ENCODE measurements at places on chromosomes 1 and 21.
A peak's percentile ranks its signal among the peaks of the same experiment; 100 is the strongest.

- DNase-seq = no peak
These were observed 1.5 kb downstream of the LACTBL1 start for GRCh38 chr1:22971161-22971560.

DNA sequence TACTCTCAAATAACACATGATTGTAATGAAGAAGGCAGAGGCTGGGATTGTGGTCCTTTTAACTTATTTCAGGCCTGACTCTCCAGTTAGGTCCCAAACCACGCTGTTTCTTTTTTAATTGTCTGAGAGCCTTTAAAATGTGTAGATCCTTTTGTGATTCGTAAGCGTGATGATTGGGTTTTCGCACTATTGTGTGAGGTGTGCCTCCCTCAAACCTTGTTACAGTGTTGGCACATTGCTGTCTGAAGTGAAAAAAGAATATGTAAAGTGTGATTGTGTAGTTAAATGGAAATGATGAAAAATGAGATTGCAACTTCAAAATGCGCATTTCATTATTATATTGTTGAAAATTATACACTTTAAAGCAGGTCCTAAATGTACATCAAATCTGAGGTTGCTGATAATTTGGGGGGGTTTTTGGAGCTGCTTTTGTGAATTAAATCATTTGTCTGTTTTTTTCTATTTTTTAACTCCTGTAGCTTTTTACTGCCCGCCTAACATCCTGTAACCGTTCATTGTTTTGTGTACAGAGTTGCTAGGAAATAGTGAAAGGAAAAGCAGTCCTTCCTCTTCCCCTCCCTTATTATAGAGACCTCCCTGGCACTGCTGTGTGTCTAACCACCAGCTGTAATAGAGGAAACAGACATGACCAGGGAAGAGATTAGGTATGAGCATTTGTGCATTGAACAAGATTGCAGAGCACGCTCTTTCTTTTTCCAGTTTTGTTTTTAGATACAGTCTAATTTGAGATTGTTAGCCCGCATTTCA, 43.3 kb downstream of the IARS2 start:
- DNase-seq = no peak

DNA sequence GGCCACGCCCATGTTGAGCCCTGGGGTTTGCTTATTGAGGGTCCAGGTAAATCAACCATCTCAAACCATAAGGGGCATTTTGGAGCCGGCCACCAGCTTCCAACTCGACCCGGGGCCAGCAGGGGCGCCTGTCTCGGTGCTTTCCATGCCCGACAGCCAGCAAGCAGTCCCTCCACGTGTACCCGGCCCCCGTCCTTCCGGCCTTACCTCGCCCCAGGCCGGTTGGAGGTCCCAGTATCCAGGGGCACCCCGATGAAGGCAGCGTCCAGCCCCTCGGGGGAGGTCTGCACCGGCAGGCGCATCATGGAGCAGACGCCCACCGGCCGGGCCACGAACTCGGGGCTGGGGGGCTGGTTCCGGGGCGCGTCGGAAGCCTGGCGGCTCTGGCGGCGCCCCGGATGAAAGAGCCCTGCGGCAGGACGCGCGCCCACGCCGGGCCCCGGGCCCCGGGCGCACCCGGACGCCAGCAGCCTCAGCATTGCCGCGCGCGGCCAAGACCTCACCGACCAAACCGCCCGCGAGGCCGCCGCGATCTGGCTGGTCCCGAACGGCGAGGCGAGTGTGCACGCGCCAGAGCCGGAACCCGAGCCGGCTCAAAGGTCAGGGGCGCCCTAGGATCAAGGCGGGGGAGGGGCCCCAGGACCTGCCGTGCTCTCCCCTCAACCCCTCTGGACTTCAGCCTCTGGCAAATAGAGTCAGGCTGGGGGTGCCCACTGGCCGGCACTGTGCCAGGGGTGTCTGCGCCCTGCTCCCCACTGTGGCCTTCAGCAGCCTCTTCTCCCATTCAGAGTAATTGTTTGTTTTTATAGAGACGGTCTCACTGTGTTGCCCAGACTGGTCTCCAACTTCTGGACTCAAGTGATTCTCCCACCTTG, at the start of gene AGMAT:
Gene AGMAT, minus strand, starts transcription at position 563 of the 875 bp plus-strand sequence. Its CDS starts 84 bp downstream, at position 479.
- no peak for DNase-seq

DNA sequence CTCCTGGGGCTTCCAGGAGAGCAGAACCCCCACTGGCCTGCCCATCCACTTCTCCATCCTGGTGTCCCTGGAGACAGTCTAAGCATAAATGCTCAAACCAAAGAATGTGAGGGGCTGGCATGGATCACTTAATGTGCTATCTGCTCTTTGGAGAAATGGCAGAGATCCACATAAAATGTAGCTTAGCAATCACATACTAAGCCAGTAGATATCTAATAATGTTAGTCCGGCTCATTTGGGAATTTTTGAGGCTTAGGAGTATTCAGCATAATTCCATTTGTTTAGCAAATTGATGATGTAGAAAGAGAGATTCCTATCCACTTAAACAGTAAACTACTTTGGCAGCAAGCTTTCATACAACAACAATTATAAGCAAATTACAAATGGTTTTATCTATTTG, 90.7 kb downstream of the TENT5C start:
- DNase-seq = peak; percentile 62

GRCh38 chr1:67226688-67227087, 60.4 kb downstream of the IL23R start:
- no peak for DNase-seq

DNA sequence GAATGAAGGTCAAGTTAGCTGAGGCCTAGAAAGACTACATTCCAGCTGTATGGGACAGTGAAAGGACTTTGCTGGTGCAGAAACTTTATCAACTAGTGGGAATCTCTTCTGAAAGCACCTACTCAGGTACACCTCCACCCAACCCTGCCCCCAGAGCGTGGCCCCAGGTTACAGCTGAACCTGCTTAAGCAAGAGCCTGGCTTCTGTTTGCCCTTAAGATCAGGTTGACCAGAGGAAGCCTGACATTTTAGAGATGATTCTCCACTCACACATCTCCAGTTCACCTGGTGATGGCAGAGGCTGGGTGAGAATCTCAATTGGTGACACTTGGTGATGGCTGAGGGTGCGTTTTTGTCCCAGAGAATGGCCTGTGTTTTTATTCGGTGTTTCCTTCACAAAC, 24.0 kb downstream of the ELAPOR1 start:
- DNase-seq = no peak

DNA sequence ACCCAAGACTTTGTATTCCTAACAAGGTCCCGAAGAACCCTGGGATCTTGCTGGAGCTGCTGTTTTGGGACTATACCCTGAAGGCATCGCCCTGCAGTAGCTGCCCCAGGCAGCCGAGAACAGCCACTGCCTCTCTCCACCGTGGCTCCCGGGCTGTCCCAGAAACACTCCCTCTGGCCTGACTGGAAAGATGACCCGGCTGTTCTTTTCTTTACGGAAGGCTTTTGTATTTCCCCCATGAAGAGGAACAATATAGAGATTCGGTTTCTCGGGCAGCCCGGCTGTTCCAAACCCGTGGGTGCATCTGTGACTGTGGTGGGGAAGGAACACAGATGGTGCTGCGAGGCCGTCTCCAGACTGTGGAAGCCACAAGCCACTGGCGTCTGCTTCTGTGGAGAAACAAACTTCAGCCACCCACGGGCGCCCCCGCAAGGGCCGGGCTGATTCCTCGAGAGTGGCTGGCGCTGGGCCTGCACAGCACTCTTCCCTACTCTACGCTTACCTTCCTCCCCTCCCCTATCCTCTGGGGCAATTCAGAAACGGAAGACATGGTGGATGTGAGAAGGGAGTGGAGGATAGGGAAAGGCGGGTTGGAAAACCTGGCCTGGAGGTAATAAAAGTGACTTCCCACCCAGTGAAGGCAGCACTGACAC, 33.7 kb upstream of the VASH2 start:
- DNase-seq = no peak

DNA sequence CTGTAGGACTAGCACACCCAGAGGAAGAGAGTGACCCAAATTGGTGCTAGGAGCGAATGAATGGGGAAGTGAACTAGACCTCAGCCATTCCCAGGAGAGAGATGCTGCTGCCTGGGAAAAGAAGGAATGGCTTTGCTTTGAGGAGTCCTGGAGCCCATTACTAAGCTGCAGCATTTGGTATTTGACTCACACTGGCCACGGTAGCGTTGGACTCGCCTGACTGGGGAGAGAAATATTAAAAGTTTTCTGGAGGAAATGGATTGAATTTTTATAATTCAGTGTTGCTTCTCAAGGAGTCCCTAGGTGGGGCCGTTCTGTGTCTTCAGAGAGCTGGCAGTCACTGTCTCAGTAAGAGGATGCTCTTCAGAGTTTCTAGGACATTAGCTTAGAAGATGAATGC, 40.2 kb downstream of the PIK3CD start:
- DNase-seq = no peak

GRCh38 chr1:69121723-69122122, 446.0 kb upstream of the LRRC7 start:
- DNase-seq = no peak

DNA sequence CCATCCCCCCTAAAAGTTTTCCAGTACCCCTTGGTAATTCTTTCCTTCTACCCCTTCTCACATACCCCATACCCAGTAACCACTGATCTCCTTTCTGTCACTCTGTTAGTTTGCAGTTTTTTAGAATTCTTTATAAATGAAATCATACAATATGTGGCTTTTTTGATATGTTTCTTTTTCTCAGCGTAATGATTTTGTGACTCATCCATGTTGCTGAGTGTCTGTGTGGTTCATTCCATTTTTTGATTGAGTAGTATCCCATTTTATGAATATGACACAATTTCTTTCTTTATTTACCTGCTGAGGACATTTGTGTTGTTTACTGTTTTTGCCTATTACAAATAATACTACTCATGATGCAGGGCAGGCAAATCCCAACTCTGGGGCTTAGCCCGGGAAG, 1605.3 kb downstream of the BRINP3 start:
- DNase-seq = no peak

DNA sequence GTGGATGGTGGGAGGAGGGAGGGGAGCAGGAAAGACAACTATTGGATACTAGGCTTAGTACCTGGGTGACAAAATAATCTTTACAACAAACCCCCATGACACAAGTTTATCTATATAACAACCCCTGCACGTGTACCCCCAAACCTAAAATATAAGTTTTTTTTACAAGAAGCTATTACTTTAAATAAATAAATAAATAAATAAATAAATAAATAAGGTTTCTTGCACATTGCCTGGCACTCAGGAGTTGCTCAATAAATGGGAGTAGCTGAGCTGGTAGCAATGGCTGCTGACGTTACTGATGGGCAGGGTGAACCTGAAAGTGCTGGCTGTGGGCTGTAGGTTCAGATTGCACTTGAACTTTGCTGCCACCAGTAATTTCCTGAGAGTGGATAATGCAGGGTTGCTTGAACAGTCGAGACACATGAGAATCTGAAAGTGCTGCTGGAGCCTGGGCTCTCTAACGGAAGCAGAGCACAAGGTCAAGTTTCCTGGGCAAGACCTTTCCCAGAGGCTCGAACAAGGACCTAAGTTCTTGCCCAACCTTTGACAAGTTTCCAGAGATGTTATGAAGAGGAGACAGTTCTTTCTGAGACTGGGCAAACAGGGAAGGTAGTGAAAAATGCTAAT, 14.8 kb upstream of the KCNE2 start:
- DNase-seq = no peak

DNA sequence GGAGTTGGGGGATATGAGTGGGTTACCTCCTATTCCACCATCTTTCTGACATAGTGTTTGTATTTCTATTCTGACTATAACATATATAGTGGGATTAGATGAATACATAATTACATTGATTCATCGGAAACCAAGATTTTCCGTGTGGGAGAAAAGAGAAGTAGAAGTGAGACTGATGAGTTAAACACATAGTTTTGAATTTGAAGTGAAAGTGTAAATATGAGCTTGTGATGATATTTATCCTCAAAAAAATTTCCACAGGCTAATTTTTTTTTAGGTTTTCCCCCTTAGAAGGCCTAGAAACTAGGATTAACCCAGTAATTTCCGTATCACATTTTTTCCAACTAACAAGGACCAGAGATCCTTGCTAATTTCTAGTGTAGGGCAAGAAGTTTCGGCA, 6.9 kb downstream of the CD1B start:
- DNase-seq = no peak

- DNase-seq = no peak
These were observed 889.6 kb upstream of the ADGRL4 start for GRCh38 chr1:79896140-79896539.

DNA sequence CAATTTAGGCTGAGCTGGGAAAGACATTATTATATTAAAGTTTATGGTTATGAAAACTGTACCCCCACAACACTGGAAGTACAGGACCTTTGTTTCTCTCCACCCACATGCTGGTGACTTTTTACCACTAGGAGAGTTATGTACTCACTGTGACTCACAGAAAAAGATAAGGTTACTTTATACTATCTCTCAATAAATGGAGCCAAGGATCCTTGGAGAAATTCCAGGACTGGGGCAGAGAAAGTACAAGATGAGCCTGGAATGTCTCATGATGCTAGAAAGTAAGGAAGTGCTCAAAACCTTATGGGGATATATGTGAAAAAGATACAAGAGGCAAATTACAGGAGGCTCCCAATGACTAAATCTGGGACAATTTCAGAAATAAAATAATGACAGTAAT, 63.9 kb upstream of the C1orf105 start:
- DNase-seq = peak; percentile 47

DNA sequence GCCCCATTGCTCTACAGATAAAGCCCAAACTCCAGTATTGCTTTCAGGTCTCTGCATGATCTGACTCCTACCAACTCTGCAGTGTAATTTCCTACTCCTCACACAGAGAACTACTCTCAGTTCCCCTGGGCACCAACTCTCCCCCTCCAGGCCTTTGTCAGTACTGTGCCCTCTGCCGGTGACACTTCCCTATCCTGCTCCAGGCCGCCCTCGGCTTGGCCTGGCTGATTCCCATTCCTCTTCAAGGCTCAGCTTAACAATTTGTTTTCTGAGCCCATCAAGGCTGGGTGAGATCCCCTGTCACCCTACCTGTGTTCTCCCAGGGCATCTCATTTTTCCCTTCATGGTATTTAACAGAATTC, 2.6 kb downstream of the SLAMF8 start:
- DNase-seq = no peak

DNA sequence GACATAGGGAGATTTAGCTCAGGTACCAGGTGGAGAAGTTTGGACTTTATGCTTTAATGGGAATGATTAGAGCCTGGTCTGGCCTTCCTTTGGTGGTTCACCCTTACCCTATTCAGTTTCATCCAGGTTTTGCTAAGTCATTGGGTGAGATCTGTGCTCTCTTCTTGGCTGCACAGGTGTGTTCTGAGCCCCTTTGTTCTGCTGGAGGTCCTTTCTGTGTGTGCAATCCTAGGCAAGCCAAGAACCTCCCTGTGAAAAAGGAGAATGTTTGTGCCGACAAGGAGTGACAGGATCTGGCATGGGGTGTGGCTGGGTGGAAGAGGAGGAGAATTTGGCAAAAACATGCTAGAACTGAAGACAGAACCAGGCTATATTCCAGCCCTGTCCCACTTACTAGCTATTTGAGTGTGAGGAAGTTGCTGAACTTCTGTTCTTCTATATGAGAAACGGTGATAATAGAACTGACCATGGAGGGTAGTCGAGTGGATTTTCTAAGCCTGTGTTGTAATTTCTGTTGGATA, 4.6 kb downstream of the GSTM5 start:
- DNase-seq = no peak

GRCh38 chr1:8332806-8333205, 14.9 kb downstream of the SLC45A1 start:
- no peak for DNase-seq

Data from AG04449 (cell line).